Activated CD4-positive, alpha-beta T cell treated with anti-CD3 and anti-CD28 coated beads for 4 hours (primary cell): ENCODE measurements at places on chromosomes 3 and 15.

DNA sequence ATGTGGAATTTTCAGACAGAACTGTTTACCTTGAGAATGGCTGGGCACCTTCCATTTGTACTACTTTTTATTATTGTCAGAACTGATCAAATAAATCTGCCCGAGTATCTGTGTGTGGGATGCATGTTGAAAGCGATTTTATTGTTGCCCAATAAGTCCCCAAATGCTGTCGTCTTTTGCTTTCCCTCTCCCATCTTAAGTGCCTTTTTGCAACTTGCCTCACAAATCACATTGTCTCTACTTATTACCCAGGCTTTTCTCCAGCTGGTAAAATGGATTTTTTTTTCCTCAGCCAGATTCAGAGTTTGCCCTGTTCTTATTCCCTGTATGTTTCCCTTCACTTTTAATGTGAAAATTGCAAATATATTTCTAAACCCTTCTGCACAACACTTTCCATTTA is 163.1 kb downstream of the CNTN4 start:
- no peak for DNase-seq

GRCh38 chr3:61146010-61146890 is 105.0 kb downstream of the FHIT start:
- no peak for DNase-seq

DNA sequence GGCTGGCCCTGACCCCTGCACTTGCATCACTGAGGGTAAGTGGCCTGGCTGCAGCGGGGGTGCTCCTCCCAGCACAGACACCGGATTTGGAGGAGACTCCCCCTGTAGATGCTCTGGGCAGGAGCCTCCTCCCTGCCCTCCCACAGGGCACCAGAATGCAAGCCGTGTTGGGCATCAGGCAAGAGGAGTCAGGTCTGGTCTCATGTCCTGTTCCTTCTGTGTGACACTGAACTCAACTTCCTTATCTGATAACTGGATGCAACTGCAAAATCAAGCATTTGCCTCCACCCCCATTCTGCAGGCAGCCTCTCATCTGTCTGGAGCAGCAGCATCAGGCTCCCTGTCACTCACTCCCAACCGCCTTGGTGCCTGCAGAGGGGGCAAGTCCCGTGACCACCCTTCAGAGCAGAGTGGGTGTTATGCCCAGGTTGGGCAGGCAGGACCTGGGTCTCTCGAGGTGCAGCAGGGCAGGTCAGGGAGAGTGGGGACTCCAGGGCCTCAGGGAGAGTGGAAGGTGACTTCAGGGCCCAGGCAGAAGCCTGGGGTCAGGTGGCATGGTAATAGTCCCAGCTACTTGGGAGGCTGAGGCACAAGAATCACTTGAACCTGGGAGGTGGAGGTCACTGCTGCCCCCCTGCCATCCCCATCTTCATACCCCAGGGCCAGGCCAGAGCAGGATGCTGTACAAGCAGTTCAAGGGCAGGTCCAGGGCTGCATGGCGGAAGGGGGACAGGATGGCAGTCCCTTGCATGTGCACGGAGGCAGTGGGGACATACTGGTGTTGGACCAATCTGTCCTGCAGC is 10.5 kb upstream of the RPL29 start:
- DNase-seq: no peak

DNA sequence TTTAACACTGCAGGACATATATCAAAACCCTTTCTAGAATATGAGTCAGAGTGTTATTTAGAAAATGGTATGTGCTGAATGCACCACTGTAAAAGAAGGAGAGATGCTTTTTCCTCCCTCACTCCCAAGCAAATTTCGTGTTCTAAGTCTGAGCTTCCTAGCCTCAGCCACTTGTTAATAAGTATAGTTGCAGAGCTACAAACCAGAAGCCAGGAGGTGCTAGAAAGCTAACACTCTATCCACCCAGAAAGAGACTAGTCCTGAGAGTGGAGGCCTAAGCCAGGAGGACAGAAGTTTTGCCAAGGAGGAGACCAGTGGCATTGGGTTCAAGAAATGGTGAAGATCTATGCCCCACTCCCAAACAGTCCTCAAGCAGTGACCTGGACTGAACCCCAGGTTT is 40.5 kb upstream of the GYG1 start:
- DNase-seq: no peak

- no peak for DNase-seq
These were observed 805.4 kb upstream of the ALCAM start for GRCh38 chr3:104561324-104561723.

- DNase-seq: no peak
These were observed 3.7 kb upstream of the WDR82 start for GRCh38 chr3:52281981-52282801.

DNA sequence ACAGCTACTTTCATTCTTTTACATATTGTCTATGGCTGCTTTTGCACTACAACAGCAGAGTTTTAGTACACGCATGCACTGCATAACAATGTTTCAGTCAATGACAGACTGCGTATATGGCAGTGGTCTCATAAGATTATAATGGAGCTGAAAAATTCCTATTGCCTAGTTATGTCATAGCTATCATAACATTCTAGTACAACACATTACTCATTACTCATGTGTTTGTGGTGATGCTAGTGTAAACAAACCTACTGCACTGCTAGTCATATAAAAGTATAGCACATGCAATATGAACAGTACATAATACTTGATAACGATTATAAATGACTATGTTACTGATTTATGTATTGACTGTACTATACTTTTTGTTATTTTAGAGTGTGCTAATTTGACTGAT is 47.9 kb downstream of the QTRT2 start:
- no peak for DNase-seq

DNA sequence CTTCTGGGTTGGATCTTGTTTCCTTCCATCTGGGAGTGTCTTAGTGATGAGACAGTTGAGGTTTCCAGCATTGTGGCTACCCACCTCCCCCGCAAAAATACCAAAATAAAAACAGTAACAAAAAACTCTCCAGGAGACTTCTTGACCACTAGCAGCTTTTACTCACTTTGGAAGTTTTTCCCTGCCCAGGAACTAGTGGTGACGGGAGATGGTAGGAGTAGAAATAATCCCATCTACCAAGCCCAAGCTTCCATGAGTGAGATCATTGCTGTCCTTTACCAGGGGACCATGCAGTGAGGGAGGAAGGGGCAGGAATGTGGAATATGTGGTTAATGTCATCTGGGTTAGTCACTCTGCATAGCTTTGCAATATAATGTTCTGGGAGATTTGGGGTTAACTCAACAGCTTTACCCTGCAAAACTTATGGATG is 187.7 kb downstream of the ITPR1 start:
- DNase-seq: no peak

DNA sequence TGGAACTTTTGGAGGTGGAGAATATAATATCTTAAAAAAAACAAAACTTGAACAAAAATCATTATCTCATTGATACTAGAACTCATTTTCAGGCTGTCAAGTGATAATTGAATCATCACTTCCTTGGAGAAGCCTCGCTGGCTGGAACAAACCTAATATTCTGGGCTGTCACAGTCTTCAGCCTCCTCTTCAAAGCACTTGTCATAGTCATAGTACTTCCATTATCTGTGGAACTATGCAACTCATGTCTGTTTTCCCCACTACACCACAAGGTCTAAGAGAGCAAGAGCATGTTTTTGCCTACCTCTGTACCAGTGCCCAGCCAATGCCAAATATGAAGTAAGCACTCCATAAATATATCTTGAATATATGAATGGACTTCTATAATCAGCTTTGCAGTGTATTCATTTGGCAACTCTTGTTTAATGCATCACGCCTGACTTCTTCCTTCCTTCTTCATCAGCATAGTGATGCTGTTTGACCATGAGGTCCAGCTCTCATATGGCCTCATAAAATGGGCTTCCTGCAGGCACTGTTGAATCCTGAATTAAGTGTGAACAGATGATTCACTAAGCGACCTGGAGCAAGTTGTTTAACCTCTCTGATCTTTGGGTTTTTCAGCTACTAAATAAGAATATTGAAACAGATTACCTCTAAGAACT is 86.6 kb upstream of the SNRK start:
- no peak for DNase-seq

DNA sequence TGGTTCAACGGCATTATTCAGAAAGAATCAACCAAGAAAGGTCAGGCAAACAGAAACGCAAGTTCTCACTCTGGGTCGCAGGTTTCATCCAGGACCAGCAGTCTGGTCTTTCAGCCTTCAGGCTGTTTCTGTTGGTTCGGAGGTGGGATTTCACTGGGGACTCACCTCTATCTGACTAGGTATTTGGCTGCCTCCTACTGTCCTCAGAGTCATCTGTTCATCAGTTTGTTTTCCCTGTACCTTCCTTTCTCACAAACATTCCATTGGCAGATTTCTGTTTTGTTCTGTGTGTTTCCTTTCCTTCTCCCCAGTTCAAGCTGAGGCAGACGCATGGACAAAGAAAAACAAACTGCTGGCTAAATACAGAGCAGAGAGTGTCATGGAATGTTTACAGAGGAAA is 1046.6 kb upstream of the CFAP20DC start:
- DNase-seq: no peak

GRCh38 chr3:35641920-35642527 is 2.7 kb downstream of the ARPP21 start:
- DNase-seq: no peak

- DNase-seq: no peak
These were observed 2.2 kb downstream of the INAFM2 start for GRCh38 chr15:40325700-40326099.

- DNase-seq: no peak
These were observed 596 bp downstream of the BTD start for GRCh38 chr3:15602146-15602536.

DNA sequence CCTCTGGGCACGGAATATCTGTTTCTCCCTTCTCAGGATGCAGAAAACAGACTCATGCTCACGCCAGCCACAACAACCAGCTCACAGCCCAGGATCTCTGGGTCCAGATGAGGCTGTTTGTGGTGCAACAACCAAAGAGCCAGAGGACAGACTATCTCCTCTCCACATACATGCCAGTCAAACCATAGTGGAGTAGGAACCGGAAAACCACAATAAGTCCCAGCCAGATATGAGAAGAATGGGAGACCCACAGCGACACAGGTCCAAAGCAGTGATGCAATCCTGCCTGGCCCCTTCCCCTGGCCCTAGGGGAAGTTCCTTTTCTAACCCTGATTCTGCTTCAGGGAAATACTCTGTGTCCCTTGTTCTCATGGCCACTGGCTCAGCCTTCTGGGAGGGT is 27.6 kb downstream of the MEX3B start:
- no peak for DNase-seq

- no peak for DNase-seq
These were observed 641.8 kb upstream of the ZNF385D start for GRCh38 chr3:22392859-22393258.
